ENCODE measurements at places on chromosomes 4 and X.

- DNase-seq, result no peak
Measured at GRCh38 chr4:67087897-67088296, 457.4 kb downstream of the CENPC start.

- DNase-seq, result no peak
Measured at GRCh38 chrX:69203638-69204037, 38.4 kb upstream of the PJA1 start.

- no peak for DNase-seq
Measured at GRCh38 chrX:729583-730409, 99.2 kb downstream of the SHOX start.

- DNase-seq, result peak; percentile 68
Measured at GRCh38 chrX:74420196-74421035, 877 bp upstream of the SLC16A2 start.

DNA sequence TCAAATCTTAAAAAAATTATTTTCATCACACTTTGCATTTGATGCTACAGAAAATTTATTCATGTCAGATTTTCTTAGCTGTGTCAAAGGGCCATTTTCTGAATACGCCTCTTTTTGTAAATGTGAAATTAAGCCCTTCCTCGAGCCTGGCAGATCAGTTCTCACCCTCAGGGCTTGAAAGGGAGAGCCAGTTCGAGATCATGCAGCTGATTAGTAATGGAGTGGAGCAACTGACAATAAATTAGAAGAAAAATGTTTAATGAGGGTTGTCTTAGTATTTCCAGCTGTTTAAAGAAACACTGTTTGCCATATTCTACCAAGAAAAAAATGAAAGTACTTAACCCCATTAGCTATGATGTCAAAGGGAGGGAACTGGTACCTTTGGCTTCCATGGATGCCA is 28.7 kb downstream of the CC2D2A start:
- no peak for DNase-seq

DNA sequence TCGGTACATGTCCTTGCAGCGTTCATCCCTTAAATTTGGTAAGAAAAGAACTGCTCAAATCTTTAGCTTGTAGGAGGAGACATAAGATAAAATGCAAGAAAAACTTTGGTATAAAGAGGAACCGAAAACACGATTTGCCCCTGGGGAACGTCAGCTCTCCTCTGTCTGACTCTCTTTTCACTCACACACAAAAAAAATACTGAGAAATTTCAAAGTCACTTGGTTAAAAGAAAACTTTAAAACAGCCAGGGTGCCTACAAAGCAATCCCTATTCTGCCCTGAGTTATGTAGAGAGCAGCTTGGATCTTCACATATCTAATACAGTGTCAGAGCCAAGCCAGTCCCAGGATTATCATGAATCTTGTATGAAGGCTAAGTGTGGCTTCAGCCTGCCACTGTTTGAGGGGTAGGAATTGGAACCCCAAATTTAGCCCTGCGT is 248.5 kb upstream of the CXXC4 start:
- DNase-seq, result no peak

GRCh38 chrX:111881715-111882114 is 5.7 kb downstream of the TRPC5OS start:
- DNase-seq, result no peak

DNA sequence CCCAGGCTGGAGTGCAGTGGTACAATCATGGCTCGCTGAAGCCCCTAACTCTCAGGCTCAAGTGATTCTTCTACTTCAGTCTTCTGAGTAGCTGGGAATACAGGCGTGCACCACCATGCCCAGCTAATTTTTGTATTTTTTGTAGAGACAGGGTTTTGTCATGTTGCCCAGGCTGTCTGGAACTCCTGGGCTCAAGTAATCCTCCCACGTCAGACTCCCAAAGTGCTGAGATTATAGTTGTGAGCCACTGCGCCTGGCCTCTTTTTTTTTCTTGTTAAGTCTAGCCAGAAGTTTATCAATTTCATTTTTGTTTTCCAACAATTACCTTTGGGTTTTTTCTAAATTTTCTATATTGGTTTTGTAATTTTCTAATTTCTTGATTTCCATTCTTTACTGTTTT is 100.6 kb downstream of the GC start:
- DNase-seq, result no peak

DNA sequence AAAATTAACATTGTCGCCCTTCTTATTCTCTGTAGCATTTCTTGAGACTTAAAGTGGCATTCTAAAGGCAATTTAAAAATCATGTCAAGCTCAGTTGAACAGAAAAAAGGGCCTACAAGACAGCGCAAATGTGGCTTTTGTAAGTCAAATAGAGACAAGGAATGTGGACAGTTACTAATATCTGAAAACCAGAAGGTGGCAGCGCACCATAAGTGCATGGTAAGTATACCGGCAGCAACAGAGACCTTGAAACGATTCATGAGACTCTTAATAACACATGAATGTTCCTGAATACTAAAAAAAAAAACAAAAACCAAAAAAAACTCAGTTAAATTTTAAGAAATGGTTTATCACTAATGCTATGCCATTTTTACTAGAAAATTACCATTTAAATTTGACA is 82.4 kb upstream of the HPRT1 start:
- peak; percentile 33 for DNase-seq

- DNase-seq, result no peak
Measured at GRCh38 chr4:134337574-134337973, 136.0 kb upstream of the PABPC4L start.

DNA sequence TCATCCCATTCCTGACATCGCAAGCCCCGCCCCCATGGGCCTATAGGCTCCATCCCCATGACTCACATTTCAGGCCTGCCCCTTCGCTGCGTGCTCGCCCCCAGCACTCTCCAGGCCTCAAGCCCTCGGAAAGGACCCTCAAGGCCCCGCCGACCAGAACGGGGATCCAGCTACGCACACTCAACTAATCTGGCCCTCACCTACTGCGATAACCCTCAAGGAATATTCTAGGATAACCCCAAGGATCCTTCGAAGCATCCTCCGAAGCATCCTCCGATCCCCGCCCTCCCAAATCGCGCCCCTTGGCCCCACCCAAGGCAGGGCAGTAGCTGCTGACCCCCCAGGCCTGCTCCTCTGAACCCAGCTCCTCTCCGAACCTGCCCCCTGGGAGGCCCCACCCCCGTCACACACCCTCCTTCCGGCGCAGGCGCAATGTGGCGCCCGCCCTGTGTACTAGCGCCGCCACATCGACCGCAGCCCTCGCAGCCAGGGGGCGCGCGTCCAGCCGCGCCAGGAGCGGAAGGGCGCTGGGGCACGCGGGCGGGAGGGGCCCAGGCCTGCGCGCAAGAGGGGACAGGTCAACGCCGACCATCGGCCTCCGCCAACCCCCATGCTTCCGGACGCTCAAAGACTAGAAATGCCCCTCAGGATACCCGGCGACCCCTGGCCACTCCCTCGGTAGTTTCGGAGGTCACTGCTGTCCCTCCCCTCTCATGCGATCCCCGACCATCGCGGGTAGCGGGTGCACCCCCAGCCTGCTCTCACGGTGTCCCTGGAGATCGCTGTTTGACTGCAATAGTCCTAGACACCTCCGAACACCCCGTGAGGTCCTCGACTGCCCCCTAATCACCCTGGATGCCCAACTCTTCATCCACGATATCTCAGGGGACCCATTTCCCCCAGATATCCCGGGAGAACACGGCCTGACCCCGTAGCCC is 6.4 kb upstream of the MAGIX start:
- DNase-seq, result peak; percentile 94

DNA sequence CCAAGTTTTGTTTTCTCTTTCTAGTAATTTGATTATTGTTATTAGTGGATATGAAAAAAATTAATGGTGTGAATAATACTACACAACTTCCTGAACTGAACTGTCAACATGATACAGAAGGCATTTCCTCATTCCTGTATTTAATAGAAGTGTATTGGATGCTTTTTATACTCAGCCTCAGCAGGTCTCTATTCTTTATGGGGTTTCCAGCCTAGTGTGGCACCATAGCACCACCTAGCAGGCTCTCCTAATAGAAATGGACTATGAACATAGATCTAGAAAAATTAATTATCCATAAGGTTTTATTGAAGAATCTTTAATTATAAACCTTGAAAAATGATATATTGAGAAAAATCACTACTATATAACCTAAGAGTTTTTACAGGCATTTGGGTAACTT is 52.4 kb downstream of the GLRB start:
- peak; percentile 49 for DNase-seq

- DNase-seq, result peak; percentile 63
Measured at GRCh38 chr4:149280806-149281205, 534.8 kb downstream of the IQCM start.

DNA sequence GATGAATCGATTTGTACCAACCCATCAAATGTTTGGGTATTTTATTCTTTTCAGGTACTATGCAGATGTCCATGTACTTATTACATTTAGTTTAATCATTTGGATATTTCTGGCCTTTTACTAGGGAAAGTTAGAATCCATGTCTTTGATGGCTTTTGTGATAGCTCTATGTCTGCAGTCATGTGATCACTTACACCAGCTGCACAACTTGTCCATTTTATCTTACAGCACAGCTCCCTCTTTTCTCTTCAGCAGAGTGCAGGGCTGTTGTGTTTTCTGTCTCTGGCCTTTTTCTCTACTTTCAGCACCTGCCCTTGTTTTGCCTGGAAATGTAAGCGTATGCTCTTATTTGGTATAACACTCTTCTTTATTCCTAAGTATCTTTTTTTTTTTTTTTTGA is 30.6 kb downstream of the WWC2 start:
- DNase-seq, result no peak

GRCh38 chr4:37725718-37726117 is 39.5 kb upstream of the RELL1 start:
- DNase-seq, result no peak

DNA sequence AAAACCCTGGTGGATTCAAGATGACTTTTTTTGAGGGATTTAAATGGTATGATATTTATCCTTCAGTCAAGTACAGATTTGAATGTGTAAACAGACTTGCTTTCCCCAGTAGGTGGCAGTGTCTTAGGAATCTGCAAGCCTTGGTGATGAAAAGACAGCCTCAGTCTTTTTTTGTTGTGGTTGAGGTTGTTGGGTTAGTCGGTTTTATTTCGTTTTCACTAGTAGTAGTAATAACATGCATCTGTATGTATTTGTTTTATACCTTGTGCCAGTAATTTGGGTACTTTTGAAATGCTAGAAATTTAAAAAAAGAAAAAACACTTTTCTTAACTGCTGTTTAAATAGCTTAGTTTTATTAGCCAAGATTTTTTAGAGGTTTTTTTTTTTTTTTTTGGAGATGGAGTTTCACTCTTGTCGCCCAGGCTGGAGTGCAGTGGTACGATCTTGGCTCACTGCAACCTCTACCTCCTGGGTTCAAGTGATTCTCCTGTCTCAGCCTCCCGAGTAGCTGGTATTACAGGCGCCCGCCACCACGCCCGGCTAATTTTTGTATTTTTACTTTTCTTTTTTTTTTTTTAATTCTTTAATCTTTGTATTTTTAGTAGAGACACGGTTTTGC is 39.2 kb downstream of the COPS4 start:
- peak; percentile 68 for DNase-seq

- no peak for DNase-seq
Measured at GRCh38 chrX:69808375-69808774, 192.5 kb downstream of the EDA start.

GRCh38 chr4:71095545-71095944 is 102.1 kb downstream of the DCK start:
- DNase-seq, result no peak

DNA sequence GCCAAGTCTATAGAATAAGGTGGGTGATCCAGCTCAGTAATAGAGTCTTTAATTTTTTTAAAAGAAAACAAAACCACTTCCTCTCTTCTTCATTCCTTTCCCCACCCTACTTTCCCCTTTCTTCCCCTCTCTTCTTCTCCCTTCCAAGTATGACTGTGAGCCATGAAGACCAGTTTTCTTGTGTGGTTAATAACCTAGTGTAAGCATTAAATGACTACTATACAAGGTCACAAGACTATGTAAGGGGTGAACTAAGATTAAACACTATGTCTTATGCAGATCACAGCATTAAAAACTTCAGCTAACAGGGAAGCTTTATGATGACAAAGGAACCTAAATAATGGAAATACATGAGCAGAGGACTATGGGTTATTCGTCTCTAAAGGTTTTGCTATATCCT is 135.4 kb downstream of the GUCY2F start:
- DNase-seq, result no peak

DNA sequence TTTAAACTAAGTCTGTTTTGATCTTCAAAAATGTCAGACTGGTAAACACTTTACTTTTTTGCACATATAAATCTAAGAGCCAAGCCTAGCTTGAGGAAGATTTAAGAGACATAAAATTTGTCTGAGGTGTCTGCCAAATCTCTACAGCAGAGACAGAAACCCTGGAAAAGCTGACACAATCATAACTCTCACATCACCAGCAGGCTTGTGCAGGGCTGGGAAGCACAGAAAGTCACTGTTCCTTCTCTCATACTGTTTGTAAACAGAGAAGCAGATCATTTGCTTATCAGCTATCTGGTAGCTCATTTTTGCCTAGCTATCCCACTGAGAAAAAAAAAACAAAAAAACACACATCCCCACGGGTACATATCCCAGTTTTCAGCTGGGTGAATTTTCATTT is 7.0 kb downstream of the ENOX2 start:
- peak; percentile 27 for DNase-seq

- DNase-seq, result peak; percentile 65
Measured at GRCh38 chr4:80072228-80072743, 743 bp downstream of the ANTXR2 start.
